ENCODE measurements at places on chromosomes 3 and 15.
A peak's percentile ranks its signal among the peaks of the same experiment; 100 is the strongest.

DNA sequence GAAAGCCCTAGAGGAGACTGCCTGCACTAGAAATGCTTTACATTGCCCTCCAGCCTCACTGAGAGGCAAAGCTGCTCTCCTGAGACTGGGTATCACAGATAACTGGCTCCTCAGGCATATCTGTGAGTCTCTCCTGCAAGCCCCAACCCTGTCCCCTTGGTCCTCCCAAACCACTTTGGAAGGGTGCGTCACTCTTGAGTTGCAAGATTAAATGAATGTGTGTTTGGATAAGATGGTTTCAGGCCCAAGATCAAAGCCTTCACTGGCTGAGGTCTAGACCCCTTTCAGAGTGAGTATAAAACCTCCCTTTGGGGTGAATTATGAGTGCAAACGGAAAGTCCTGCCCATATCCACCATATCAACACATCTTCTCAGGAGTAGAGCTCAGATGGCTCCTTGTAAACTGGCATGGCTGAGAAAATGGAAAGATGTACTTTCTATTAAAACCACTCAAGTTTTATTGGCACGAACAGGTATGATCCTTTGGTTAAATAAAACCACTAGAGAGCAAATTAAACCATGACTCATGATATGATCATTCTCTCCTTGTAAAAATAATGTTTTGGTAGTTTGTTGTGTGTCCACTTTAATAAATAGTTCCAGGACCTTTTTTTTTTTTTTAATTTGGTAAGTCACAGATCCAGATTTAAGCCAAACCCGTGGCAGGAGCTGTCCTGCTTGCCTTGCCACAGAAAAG is 164.0 kb downstream of the CHST2 start:
- DNase-seq: peak; percentile 24

- no peak for DNase-seq
Measured at GRCh38 chr15:51697163-51697562, 15.9 kb downstream of the SCG3 start.

GRCh38 chr15:65790694-65791334 is 1.3 kb downstream of the DENND4A start:
- DNase-seq: peak; percentile 36

- DNase-seq: no peak
Measured at GRCh38 chr15:51186181-51186705, 91.5 kb upstream of the TNFAIP8L3 start.

- DNase-seq: no peak
Measured at GRCh38 chr3:34449305-34449704, 650.9 kb downstream of the PDCD6IP start.

GRCh38 chr3:29215948-29216347 is 64.9 kb upstream of the RBMS3 start:
- DNase-seq: no peak

- no peak for DNase-seq
Measured at GRCh38 chr15:34336231-34336990, 1.2 kb downstream of the SLC12A6 start.

- DNase-seq: peak; percentile 30
Measured at GRCh38 chr3:40464339-40465110, 7.4 kb downstream of the RPL14 start.

- no peak for DNase-seq
Measured at GRCh38 chr3:46460051-46460450, 4.7 kb downstream of the LTF start.

- DNase-seq: peak; percentile 1
Measured at GRCh38 chr3:62987721-62988120, 112.5 kb upstream of the CADPS start.

- DNase-seq: no peak
Measured at GRCh38 chr3:169289273-169289672, 374.2 kb downstream of the MECOM start.

DNA sequence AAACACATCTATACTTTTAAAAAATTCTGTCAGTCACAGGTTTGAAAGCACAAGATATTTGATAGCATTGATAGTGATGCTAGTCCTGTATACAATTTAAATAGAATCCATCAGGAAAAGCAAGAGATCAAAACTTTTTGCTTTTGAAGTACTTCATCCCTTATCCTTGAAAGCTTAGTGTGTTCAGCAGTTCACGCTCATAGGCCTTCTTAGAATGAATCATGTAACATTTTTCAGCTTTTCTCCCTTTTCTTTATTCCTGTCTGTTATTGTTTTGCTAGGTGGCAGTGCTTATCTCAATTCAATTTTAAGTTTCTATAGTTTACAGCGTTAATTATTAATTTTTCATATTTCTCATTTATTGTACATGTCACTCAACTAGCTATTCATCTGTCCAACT is 69.1 kb downstream of the FGF7 start:
- DNase-seq: no peak

All from activated CD4-positive, alpha-beta T cell treated with anti-CD3 and anti-CD28 coated beads, Interleukin-10, Interleukin-2, amounts not matched to agents 100 ng/mL and 50 ng/mL, durations not matched to agents 16 hours and 8 hours (primary cell).